Spinal cord (tissue), 10 donors: ENCODE measurements at places on chromosomes 4 and X. TPM values are rescaled to one million over a fixed set of nuclear protein-coding genes. Genes with fewer than 3 reads are reported as not detected.

KIAA1210 gene
- total RNA-seq = 2.1 TPM

- DNase-seq = no peak
These were observed 207.4 kb upstream of the MAOA start for GRCh38 chrX:43448688-43449087.

- DNase-seq = no peak
These were observed 1103.1 kb upstream of the TENM3 start for GRCh38 chr4:181140037-181140603.

- DNase-seq = no peak
These were observed 1.1 kb upstream of the PGRMC2 start for GRCh38 chr4:128288689-128289106.

- no peak for DNase-seq
These were observed 1542.1 kb downstream of the STIM2 start for GRCh38 chr4:28402751-28403150.

DNA sequence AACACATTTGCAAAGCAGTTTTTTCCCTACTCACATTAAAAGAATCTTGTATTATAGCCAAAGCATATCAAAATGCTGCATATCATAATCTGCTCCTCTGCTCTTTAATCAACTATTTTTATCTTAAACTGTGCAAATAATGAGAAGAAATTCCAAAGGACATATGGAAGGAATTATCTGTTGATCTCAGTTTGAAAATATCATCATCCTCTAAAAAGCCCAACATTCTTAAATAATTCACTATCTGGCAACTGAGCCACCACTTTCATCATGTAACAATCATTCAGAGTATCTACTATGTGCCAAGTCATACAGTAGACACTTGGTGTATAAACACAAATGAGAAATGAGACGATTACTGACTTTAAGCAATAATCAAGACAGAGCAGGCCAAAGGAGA lies 63.0 kb downstream of the PRSS12 start:
- DNase-seq = no peak

DNA sequence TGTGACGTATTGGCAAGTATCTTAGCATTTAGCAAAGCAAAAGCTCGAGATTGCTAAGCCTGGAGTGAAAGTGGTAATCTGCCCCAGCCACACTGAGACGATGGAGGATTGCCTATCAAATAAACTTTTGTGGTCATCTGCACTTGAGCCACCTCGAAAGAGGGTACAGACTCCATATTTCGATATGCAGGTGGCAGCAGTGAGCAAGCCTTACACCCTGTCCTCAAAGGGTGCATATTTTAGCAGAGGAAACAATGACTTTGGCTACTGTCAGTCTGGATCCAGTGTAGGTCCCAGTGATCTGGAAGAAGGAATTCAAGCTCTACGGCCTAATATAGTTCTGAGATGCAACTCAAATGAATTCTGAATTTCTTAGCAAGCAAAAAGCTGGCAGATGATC lies 153.9 kb downstream of the ATG4A start:
- DNase-seq = no peak

DNA sequence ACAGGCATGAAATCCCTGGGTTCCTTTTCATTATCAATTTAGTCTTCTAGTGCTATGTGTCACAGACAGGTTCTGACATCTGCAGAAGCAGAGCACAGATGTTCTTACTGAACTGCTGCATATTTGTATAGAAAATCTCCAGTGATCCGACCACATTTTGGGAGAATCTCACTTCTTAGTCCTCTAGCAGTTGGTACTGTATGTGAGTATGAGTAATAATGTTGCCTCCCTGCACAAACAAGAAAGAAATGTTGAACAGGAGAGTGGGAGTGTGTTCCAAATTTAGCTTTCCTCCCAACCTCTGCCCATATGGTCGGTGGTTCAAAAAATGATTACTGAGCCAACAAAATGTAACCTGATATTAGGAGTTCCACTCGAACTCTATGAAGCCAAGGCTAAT lies 165.3 kb upstream of the GPC4 start:
- DNase-seq = no peak

DNA sequence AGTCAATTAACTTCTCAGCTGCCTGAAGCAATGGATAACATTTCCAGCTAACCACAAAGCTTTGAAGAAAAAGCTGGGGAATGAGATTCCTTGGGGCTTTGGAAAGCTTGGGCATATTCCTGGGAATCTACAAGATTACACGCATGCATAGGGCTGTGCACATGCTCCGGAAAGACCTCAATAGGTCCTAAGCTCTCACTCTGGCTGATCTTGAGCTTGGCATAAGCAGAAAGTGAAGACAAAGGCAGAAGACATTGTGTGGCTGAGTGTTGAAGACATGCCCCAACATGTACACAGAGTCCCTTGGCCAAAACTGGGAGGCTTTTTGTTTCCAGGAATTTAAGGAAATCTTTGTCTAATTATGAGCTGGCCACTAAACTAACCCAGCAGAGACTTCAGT lies 31.2 kb downstream of the ATG4A start:
- no peak for DNase-seq

GRCh38 chr4:13721894-13722293 lies 94.4 kb upstream of the BOD1L1 start:
- no peak for DNase-seq

DNA sequence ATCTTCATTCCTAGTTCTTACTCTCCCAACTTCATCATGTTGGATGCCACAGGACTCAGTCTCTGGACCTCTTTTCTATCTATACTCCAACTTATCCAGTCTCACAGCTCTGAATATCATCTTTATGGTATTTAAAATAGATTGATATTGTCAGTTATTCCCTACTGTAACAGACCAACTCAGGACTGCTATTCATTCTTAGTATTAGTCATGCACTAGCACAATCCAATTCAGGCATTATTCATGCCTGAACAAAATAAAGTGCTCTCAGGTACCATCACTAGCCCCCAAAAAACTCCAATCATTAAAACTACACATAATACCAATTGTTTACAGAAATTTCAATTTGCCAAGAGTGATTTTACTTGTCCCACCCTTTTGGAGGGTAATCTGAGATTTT lies 37.7 kb downstream of the FRYL start:
- no peak for DNase-seq

KIF4A gene
- 6.3 TPM for total RNA-seq

GRCh38 chr4:126890994-126891393 lies 741.8 kb upstream of the INTU start:
- DNase-seq = no peak

DNA sequence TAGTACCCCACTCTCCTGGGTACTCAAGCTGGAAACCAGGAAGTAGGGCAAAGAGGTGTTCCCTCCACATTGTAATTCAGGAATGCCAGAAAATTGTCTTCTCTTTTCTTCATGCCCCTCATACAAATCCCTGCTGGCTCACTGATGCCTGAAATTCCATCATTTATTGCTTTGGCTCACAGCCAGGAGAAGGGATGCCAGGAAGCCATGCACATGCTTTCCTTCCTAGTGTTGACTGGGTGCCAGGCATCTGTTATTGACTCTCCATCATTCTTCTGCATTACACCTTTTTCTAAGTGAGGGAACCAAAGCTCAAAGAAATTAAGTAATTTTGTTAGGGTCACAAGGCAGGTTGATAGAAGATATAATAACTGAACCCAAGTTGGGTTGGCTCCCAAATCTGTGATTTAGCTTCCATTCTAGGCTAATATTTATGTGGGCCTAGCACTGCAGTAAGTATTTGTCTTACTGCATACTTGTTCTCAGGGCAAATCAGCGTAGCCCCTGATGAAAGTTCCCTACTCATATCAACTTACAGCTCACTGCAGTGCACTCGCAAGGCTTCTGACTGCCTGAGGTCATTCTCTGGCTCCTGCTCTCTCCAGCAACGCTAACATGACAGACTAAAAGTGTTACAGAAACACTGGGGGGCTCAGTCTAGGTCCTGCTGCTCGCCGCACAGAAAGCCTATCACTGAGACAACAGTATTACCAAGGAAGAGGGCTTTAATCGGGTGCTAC lies 89.0 kb downstream of the TRAPPC11 start:
- peak; percentile 86 for DNase-seq

SSX3 gene
- not detected for total RNA-seq

PNMA6A gene
- total RNA-seq = 21.0 TPM

- no peak for DNase-seq
These were observed 73.3 kb downstream of the MANBA start for GRCh38 chr4:102687373-102687981.

DNA sequence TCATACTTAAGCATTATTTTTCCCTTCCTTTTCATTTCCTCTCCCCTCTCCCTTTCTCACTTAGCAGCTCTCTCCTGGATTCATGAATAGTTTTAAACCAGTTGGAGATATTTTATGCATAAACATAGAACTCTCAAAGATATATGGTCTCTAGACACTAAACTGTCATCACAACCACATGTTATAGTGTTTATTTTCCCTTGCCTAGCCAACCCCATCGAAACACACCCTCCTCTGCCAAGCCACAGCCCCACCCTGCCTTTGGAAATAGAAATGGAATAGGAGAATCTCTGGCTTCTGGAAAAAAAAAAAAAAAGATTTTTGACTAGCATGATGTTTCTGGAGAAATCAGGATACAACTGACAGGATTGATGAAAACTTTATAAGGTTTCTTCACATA lies 64.8 kb upstream of the RBPJ start:
- DNase-seq = no peak

GRCh38 chr4:72670521-72670920 lies 101.5 kb upstream of the ADAMTS3 start:
- DNase-seq = no peak

- no peak for DNase-seq
These were observed 795.4 kb upstream of the MAGEB2 start for GRCh38 chrX:29419774-29420553.

RENBP gene
- total RNA-seq = 7.0 TPM

DNA sequence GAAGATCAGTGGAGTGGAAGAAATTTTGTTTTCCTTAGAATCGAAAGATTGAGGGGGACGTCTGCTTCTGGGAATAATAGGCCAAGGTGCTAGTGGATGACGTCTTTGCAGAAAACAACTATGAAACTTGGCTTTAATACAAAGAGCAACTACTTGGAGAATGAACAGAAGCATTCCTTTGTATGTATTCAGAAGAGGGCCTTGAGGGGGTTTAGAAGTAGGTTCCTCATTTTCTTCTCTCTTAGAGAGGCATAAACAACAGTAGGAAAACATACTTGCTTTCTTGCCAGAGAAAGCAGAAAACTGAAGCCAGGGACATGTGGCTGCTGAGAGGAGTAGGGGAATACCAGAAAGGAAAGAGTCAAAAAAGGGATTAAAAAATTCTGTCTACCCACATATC lies 167.8 kb downstream of the ZNF330 start:
- DNase-seq = no peak

MSANTD1 gene
- total RNA-seq = 1.4 TPM

SLIT2 gene
- 64.1 TPM for total RNA-seq

KCND1 gene
- 1.8 TPM for total RNA-seq

GRCh38 chr4:72558655-72559054 lies 10.4 kb downstream of the ADAMTS3 start:
- no peak for DNase-seq

GRCh38 chrX:24333371-24333770 lies 19.5 kb upstream of the SUPT20HL2 start:
- no peak for DNase-seq

- no peak for DNase-seq
These were observed 178.3 kb upstream of the GYPA start for GRCh38 chr4:144318797-144319196.

DNA sequence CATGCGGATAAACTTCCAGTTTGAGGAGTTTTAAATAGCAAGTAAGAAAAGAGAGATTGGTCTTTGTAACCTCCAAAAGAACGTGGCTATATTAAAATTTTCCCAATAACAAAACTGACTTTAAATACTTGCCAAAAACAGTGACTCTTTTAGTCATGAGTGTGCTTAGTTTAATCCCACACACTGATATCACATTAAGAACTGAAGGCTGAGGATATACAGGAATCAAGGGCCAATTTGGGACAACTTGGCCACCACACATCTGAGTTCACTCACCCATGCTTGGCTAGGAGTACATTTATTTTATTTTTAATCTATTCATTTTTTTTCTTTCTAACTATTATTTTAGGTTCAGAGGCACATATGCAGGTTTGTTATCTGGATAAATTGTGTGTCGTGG lies 110.2 kb downstream of the APBB2 start:
- no peak for DNase-seq

GAB3 gene
- 5.3 TPM for total RNA-seq

GRCh38 chr4:127211650-127212560 lies 420.9 kb upstream of the INTU start:
- DNase-seq = no peak
